ENCODE measurements at places on chromosomes 12 and 14.

- no peak for DNase-seq
These were observed 1.8 kb downstream of the GALNT9 start for GRCh38 chr12:132327336-132328171.

DNA sequence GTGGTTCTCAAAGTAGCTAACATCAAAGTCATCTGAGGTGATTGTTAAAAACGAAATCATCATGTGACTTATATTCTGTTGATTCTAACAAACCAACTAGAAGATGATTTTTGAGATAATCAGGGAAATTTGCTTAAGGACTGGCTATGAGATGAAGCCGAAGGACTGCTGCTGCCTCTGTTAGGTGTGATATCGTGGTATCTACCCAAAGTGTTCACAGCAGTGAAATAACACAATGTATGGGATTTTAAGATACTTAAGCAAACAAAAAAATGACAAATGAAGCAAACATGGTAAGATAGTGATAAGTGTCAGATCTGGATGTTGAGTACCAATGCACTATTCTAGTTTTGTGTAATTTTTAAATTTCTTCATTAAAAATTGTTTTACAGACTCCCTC lies 59.1 kb downstream of the GXYLT1 start:
- no peak for DNase-seq

DNA sequence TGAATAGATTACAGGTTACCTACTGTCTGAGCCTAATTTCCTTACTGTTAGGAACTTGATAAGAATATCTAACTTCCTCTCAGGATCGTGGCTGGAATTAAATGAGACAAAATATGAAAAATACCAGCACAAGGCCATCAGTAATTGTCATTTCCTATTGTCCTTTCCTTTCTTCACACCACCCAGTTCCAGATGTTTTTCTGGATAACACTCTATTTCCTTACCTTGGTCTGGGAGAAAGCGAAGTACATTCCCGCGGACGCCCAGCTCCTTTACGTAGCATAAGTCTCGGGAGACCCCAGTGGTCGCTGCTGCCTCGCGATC lies 376 bp downstream of the GDF3 start:
- no peak for DNase-seq

GRCh38 chr12:111636209-111636945 lies 37.3 kb upstream of the ATXN2 start:
- no peak for DNase-seq

GRCh38 chr14:95346266-95346665 lies 26.6 kb upstream of the CLMN start:
- no peak for DNase-seq

- DNase-seq, result no peak
These were observed 582.7 kb downstream of the SLC6A15 start for GRCh38 chr12:84329938-84330337.

- no peak for DNase-seq
These were observed 56.6 kb downstream of the WDR20 start for GRCh38 chr14:102196039-102196901.

DNA sequence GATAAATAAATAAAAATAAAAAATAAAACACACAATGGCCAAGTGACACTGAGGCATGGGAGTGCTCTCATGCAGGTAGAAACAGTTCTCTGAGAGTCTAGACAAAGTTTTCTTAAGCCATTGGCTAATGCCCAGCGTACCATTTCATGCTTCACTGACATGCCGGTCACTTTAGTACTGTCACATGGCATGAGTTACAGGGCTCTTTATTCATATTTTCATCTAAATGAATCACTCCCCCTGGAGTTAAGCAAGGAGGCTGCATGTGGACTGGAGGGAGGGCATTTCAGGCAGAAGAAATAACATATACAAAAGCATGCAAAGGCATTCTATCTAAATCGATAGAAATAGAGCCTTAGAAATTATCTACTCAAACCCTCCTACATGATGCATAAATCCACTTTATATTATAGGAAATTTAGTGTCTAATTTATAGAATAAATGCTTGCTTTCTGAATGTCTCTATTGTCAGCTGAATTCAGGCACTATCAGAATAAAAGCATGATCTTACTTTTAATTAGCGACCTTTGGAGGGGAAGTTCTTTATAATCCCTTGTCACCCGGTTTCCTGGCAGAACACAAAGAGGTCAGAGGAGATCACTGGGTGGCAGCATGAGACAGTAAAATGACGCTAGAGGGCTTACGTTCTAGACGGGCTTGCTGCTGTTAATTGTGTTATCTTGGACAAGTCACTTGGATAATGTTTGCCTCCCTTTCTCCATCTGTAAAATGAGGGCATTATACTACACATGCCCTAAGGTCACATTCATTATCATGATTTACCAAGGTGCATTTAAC lies 17.5 kb downstream of the DYRK4 start:
- no peak for DNase-seq

GRCh38 chr14:83816761-83817160 lies 1713.2 kb upstream of the FLRT2 start:
- no peak for DNase-seq

- DNase-seq, result no peak
These were observed 332.2 kb downstream of the DUSP6 start for GRCh38 chr12:89020121-89020480.

- no peak for DNase-seq
These were observed 5.3 kb downstream of the NGB start for GRCh38 chr14:77265561-77266335.

GRCh38 chr14:70821584-70822529 lies 12.5 kb upstream of the MAP3K9 start:
- DNase-seq, result peak; percentile 28

DNA sequence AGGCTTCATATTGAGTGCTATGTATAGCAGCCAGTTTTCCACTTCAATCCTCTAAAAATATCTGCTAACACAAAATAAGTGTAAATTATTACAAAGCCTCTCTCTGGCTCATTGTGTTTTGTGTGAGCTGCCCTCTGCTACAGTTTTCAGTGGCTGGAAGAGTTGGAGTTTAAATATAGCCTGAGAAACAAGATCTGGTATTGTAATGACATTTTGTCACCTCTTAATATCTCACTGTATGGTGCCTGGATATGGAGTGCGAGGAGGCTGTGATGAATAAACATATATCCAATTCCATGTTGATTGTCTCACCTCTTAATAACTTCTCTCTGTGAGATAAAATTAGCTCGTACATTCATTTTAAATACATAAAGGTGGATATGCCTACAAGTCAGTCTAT lies 269.7 kb downstream of the FLRT2 start:
- DNase-seq, result no peak

DNA sequence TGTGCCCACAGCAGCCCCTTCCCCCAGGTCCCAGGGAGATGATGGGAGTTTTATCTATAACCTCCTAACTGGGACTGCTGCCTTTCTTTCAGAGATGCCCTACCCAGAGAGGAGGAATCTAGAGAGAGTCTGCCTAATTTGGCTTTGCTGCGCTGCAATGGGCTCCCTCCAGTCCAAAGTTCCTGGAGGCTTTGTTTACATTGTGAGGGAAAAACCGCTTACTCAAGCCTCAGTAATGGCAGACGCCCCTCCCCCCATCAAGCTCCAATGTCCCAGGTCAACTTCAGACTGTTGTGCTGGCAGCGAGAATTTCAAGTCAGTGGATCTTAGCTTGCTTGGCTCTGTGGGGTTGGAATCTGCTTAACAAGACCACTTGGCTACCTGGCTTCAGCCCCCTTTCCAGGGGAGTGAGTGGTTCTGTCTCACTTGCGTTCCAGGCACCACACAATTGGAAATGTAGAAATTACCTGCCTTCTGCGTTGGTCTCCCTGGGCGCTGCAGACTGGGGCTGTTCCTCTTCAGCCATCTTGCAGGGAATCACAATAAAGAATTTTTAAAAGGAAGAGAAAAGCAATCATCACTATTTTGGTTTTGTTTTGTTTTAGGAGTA lies 262.5 kb downstream of the FOXG1 start:
- peak; percentile 15 for DNase-seq

DNA sequence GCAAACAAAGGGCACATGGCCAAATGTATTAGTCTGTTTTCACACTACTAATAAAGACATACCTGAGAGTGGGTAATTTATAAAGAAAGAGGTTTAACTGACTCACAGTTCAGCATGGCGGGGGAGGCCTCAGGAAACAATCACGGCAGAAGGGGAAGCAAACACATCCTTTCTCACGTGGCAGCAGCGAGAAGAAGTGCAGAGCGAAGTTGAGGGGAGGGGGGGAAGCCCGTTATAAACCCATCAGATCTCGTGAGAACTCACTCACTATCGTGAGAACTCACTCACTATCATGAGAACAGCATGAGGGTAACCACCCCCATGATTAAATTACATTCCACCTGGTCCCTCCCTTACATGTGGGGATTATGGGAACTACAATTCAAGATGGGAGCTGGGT lies 66.1 kb downstream of the ST8SIA1 start:
- DNase-seq, result no peak

- no peak for DNase-seq
These were observed 2.2 kb upstream of the FBXO33 start for GRCh38 chr14:39434401-39434800.

DNA sequence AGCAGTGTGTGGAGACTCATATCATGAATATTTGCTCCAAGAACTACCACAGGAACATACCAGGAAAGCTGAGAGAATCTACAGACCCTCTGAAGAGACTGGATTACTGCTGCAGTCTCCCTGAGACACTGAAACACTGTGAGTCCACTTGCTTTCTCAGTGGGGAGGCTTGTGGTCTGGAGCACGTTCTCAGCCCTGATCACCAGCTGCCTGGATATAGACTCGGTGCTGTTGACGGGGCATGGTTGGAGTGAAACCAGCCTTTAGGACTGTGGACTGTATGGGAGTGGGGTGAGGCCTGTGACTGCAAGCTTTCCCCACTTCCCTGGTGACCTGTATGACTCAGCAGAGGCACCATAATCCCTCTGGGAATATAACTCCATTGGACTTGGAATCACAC lies 525.8 kb upstream of the FBXO33 start:
- DNase-seq, result no peak

GRCh38 chr14:24273422-24273998 lies 2.1 kb upstream of the RABGGTA start:
- DNase-seq, result no peak

- no peak for DNase-seq
These were observed 32.7 kb downstream of the DAD1 start for GRCh38 chr14:22556021-22556989.

DNA sequence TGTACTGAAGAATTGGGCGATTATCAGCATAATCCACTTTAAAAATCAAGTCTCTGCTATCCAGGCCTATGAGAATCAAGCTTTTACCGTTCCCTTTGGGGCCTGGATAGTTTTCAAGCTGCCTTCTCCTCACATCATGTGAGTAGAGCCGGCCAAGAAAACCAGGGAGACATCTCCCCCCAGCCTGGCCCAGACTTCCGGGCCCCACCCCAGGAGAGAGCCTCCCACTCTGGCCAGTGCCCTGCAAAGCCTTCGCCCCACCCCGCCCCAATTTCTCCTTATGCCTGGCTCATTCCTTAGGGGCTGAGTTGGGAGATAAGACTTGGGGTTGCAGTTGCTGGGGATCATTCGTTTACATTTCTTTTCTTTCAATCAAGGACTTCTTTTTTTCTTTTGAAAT lies 1.4 kb upstream of the TMEM132C start:
- no peak for DNase-seq

GRCh38 chr12:117749431-117749830 lies 219.4 kb downstream of the KSR2 start:
- DNase-seq, result no peak

DNA sequence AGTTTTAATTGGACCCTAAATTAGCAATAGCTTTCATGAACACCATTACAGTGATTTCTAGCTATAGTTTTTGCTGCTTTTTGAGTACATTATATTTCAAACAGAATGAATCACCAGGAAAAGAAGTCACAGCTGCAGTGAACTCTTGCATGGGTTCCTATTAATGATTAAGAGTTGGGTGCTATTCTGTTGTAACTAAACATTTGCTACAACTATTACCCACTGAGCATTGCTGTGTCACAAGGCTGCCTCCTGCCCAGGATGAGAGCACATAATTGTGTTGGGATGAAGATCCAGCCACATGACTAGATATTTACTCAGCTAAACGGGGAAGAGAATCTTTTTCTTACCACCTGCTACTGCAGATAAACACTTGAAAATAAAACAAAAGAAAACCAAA lies 152.7 kb downstream of the GXYLT1 start:
- no peak for DNase-seq

DNA sequence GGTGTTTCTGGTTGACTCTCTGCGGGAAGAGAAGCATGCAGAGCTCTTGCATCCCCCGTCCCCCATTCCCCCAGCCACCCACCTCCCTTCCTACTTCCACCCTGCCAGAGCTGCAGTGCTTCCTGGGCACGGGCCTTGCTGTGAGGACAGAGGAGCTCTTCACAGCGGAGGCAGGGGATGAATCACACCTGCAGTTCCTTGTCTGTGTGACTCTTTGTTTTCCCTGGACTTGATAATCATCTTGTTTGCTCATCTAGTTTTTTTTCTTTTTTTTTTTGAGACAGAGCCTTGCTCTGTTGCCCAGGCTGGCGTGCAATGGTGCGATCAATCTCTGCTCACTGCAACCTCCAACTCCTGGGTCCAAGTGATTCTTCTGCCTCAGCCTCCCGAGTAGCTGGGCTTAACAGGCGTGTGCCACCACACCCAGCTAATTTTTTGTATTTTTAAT lies 27.8 kb downstream of the ANKRD9 start:
- no peak for DNase-seq

- no peak for DNase-seq
These were observed 963.2 kb downstream of the DIO2 start for GRCh38 chr14:79248126-79248525.

GRCh38 chr14:92457016-92457565 lies 56.5 kb upstream of the RIN3 start:
- DNase-seq, result no peak

- no peak for DNase-seq
These were observed 183.6 kb upstream of the CCND2 start for GRCh38 chr12:4089956-4090355.

DNA sequence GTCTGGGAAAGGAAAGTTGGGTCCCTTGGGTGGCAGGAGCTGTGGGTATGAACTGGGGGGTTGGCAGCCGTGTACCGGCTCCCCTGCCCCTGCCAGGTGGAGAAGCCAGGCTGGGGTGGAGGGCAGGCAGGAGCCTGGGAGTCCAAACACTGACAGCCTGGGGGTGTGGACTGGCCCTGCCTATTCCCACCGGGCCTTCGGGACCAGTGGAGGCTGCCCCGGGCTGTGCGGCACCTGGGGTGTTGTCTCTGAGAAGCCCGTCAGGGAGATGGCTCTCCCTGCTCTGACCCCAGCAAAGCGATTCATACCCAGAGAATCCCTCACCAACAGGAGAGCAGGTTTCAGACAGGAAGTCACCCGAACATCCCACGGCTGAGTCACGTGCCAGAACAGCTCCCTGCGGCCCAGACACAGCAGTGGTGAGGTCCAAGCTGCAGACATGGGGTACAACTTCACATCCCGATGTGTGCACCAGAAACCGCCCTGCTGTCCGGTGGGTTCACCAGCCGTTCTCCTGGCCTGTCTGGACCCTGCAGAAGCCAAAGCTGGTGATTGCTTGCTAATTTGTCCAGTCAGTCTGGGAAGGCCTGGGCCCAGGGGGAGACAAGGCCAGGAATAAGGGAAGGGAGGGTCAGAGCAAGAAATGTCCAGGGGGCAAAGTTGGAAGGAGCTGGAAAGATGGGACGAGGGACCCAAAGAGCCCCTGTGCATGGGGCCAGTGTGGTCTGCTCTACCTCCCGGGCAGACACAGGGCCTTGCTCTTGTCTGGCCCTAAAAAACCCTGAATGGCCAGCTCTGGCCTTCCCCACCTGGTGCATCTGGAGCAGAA lies 2.1 kb upstream of the GPR132 start:
- DNase-seq, result no peak

All from progenitor cell of endocrine pancreas (in vitro differentiated cells).